ENCODE measurements at places on chromosomes 12 and 14.
A peak's percentile ranks its signal among the peaks of the same experiment; 100 is the strongest.

DNA sequence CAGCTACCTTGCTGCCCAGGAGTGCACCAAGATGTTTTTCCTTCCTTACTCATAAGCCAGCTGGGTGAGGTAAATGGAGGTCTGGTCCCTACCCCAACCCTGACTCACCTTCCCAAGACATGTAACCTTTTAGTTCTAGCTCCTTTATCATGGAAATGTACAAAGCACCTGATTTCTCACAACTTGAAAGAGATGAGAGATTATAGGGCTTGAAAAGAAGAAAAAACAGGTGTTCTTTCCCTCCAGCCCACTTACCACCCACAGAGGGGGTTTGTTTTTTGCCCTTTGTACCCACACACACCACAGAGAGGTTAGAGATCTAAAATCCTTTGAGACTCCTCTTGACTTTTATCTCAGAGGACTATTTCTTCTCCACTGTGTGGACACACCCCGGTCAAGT is 21.1 kb downstream of the PLXNC1 start:
- DNase-seq, result no peak

GRCh38 chr14:54213536-54213935 is 183.3 kb upstream of the CDKN3 start:
- no peak for DNase-seq

GRCh38 chr12:106771425-106771824 is 3.1 kb upstream of the RIC8B start:
- no peak for DNase-seq

- no peak for DNase-seq
These were observed 145.5 kb downstream of the SLC6A15 start for GRCh38 chr12:84767079-84767478.

DNA sequence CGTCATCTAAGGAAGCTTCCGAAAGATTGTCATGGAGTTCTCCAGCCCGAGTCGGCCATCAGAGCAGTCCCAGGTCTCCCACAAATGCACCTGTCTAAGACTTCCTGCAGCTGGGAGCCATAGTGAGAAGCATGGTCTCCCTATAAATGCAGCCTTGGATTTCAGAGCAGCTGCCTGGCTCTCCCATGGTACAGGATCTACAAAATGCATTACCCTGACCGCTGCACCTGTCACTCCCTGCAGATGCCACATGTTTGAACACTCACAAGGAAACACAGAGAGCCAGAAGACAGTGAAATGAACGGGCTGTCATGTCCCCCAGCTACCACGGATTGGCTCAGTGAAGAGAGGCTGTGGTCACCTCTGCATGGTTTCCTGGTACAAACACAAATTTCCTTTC is 702.7 kb downstream of the MED13L start:
- DNase-seq, result no peak

DNA sequence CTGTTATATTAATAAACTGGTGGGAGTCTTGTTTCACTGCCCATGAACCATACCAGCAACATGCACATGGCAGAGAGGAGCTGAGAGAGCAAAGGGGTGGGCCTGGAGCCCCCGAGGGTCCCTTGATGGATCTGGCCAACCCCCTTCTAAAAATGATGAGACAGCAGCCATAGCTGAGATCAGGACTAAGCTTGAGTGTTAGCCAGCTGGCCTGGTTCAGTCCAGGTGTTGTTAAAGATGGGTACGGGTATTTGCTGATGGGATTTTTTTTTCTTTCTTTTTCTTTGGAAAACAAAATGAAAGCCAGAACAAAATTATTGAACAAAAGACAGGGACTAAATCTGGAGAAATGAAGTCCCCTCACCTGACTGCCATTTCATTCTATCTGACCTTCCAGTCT is 16.0 kb downstream of the PCBP2 start:
- DNase-seq, result no peak

DNA sequence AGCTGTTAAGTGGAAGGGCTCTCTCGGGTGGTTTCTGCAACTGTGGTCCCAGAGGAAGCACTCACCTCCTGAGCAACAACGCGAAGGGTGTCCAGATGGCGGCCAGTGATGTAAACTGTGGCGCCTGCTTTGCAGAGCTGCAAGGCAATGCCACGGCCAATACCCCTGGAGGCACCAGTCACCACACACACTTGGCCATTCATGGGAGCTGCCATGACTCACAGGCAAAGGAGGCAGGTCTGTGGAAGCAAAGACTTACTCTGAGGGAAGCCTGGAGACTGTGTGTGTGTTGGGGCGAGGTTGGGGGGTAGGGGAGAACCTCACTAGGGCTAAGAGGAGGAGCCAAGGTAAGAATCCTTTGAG is 707 bp downstream of the DHRS1 start:
- no peak for DNase-seq

DNA sequence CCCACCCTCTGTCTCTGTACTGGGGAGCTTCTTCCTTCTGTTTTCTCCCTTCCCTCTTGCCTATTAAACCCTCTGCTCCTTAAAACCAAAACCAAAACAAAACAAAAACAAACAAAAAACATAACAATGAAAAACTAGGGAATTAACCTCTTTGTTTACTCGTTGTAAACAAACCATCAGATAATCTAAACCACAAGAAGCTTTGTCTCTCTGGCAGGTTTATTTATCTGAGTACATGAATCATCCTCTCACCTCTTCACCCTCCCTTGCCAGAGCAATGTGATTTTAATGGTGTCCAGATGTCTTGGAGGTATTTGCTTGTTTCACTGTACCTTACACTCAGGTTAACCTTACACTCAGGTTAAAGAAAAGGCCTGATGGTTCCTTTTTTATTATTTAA is 66.1 kb downstream of the DYRK2 start:
- no peak for DNase-seq

GRCh38 chr14:54715811-54716210 is 148.9 kb downstream of the SAMD4A start:
- no peak for DNase-seq

DNA sequence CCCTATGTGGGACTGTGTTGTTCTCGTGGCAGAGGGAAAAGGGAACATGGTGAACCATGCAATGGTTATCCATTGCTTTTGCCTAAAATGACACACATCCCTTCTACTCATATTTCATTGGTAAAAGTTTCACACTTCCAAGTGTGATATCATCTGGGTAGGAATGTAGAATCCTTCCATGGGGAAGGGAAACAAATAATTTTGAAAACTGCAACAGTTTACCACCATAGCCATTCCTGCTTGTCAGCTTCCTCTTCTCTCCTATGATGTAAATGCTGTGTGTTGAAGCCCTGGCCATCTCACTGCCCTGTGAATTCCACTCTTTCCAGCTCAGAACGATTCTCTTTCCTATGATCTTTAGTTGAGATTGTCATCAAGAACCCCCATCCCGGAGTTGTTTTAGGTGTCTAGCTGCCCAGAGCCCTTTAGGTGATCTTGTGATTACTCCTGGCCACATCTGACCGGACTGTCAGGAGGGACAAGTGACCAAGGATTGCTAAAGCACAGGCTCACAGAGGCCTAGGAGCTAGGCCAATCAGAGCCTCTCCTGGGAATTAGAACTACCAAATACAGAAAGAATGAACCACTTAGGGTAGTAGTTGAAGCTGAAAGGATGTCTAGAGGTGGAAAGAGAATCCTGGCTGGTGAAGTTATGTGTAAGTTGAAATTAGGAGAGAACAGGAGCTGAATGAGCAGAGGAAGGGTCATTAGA is 84.6 kb downstream of the VCPKMT start:
- DNase-seq, result no peak

- DNase-seq, result no peak
These were observed 12.9 kb downstream of the PRKCH start for GRCh38 chr14:61334197-61334701.

- DNase-seq, result no peak
These were observed 41.7 kb downstream of the MIS18BP1 start for GRCh38 chr14:45211295-45211694.

GRCh38 chr12:13365748-13366366 is 169.3 kb downstream of the EMP1 start:
- DNase-seq, result no peak

- peak; percentile 8 for DNase-seq
These were observed at the start of gene PRIMA1 for GRCh38 chr14:93788293-93788542. TSS of gene PRIMA1 (minus strand) at chr14:93788485. CDS start at chr14:93787718, 767 bp downstream.

DNA sequence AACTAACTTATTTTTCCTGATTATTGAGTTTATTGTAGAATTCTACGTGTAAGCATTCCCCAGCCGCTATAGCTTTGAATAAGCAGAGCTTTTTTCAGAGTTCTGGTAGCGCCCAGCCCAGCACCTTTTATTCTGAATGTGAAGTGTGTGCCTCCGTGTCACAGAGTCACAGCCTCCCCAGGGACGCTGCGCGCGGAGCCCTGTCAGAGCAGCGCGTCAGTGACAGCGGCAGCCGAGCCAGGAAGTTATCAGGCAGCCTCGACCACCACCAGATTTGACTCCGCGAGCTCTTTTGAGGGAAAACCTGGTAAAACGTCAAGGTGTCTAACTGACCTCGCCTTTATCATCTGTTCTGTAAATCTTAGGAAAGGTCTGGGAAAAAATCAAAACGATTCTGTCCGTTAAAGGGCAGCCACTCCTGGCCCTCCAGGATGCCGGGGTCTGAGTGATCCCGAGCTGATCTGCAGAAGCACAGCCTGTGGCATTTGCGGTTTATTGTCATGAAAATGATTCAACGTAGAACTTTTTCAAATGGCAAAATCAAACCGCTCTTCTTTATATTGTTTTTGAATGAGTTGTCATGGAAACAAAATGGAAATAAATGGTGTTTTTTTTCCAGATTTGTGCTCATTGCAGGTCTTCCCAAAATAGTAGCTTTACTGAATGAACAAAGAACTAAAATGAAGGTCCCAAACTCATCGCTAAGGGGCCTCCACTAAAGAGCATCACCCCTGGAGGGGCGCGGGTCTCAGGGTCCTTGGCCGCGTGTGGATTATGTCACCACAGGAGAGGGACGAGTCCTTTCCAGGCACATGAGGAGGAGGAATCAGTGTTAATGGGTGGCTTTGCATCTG is 43.1 kb upstream of the MMP17 start:
- DNase-seq, result no peak

- no peak for DNase-seq
These were observed 249.1 kb upstream of the E2F7 start for GRCh38 chr12:77314378-77315052.

DNA sequence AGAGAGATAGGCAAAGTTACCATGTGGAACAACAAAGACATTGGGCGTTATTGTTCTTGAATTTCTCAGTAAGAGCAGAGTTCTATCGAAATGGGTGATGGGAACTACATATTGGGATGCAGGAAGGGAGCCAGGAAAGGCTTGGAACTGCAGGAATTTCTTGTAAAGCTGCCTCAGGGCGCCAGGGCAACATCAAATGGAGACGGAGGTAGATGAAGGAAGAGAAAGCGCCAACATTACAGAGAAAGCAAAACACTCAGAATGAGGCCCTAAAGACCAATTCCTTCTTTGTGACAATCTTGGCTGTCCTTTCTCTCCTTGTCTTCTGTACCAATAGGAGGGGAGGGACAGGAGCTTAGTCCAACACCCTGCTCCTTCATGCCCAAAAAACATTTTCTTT is 148.4 kb downstream of the RPAP3 start:
- DNase-seq, result no peak

DNA sequence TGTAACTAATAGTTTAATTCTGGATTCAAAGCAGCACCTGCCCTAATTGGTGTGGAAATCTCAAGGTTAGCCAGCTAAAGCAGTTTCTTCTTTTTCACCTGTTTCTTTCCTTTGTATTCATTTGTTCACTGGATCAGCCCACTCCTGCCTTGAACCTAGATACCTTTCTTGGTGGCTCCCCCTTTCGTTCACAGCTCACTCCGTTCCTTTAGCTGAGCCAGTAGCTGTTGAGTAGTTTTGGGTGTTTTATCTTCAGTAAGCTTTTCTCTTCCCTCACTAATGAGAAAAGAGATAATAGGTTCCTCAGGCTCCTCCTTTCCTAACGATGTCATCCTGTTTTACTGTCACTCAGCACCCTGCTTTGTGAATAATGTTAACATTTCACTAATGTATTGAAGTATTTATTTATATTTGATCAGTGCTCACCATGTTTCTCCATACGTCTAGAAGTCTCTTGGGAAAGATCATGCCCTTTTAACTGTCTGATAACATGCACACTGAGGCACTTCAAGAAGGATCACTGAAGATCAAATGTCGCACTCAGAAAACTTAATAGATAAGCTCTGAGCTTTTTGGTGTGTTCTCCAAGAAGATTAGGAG is 121.1 kb downstream of the TGFB3 start:
- DNase-seq, result no peak

DNA sequence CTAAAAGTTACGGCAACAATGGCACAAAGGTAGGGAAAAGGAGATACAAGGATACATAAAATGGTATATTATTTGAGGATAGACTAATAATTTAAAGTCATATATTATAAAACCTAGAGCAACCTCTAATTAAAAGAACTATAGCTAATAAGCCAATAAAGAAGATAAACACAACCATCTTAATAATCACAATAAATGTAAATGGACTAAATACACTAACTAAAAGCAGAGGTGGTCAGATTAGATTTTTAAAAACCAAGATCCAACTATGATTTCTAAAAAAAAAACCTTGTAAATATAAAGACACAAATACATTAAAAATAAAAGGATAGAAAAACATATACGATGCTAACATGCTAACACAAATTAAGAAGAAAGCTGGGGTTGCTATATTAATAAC is 10.7 kb upstream of the LLPH start:
- DNase-seq, result no peak

- no peak for DNase-seq
These were observed 410.3 kb downstream of the SLC6A15 start for GRCh38 chr12:84502180-84502860.

DNA sequence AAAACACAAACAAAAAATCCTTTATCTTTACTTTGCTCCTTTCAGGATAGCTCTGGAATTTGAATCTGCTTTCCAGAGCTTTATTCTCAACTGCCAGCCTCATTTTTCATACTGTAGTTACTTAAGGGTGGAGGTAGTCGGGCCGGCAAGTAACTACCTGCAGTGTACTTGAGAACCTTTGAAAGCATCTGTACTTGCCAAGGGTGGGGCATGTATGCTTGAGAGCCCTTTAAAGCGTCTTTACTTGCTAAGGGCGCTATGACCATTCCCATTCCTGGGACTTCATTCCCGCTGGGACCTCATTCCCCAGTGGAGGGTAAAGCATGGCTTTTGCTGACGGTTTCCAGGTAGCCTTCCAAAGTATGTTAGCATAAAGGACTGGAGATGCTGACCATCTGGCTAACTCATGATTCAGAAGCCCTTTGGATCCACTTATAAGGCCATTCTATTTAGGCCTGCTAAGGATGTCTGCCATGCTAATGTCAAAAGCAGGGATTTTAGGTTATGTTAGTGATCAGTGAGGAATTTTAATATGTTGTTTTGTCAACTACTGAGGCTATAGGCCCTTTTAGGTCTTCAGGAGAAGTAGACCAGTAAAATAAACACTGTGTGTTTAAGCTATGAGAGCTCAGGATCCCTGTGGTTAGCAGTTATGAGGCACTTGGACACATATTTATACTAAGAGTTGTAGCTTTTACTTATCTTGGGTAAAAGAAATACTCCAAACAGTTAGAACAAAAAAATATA is 74.9 kb downstream of the CRADD start:
- no peak for DNase-seq

DNA sequence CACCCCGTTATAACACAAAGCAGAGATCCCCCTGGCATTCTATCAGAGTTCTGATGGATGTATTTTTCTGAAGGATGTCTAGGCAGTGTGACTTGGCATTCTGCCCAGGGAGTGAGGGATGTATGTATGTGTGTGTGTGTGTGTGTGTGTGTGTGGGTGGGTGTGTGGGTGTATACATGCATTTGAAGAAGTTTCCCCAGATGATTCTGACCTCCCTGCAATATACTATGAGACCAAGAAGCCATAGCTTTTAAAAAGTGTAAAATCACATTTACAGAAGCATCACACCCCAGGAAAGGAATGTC is 59.7 kb upstream of the NAP1L1 start:
- no peak for DNase-seq

- no peak for DNase-seq
These were observed 31.7 kb downstream of the ANO4 start for GRCh38 chr12:100826323-100826722.

GRCh38 chr12:5648692-5649359 is 216.9 kb downstream of the NTF3 start:
- no peak for DNase-seq

All from germinal center (tissue), 1 donor.